Stimulated activated CD4-positive, alpha-beta T cell treated with anti-CD3 and anti-CD28 coated beads, Interleukin-4, amount 100 ng/mL, for 1 hour (primary cell): ENCODE measurements at places on chromosomes 12 and 14.
A peak's percentile ranks its signal among the peaks of the same experiment; 100 is the strongest.

GRCh38 chr12:122022393-122023338, 982 bp downstream of the BCL7A start:
- peak; percentile 47 for DNase-seq

- no peak for DNase-seq
Observed at GRCh38 chr14:50792634-50793068, 38.3 kb downstream of the NIN start.

DNA sequence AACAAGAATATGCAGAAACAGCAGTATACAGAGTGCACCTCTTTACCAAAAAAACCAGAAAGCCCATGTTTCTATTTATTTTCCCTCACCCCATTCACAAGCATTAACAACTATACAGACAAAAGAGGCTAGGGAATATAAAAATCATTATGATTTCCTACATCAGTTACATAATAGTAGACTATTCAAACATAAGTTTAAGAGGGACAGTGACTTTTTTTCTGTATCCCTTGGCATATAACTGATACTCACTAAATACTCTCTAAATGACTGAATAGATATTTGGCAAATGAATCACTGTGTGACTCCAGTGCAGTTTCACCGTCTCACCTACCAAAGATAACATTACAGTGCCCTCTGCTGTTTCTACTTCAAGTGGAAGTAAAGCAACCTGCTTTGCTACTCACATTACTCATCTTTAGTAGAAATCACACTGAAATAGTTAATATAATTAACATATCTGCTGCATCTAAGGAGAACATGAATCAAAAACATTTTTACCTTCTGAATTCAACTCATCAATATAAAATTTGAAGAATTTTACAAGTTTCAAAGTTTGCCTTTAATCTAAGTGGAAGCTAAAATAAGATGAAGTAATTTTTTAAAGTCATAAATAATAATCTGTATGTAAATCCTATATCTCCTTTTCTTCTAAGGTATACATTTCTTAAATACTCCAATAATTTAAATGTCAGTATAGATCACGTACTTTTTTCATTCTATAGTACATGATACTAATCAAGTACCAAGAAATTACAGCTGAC, 103.8 kb downstream of the OSBPL8 start:
- DNase-seq: no peak

- DNase-seq: no peak
Observed at GRCh38 chr12:104340177-104340576, 36.6 kb downstream of the EID3 start.

DNA sequence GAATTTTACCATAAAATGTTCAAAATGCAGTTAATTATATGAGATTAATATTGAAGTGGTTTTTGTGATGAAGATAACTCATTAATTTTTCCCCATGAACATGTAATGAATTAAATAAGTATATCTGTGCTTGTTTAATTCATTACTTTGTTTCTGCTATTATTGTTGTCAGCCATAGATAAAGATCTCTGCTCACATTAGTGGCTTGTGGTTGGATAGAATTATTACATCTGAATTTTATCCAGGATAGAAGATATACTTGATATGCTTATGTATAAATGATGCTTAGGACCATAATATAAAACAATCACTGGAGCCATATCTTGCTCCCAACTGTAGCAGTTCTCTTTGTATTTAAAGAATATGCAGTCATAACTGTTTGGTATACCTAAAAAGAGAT, 18.5 kb downstream of the TSPAN19 start:
- DNase-seq: no peak

- no peak for DNase-seq
Observed at GRCh38 chr14:77830692-77831091, 30.8 kb downstream of the ADCK1 start.

DNA sequence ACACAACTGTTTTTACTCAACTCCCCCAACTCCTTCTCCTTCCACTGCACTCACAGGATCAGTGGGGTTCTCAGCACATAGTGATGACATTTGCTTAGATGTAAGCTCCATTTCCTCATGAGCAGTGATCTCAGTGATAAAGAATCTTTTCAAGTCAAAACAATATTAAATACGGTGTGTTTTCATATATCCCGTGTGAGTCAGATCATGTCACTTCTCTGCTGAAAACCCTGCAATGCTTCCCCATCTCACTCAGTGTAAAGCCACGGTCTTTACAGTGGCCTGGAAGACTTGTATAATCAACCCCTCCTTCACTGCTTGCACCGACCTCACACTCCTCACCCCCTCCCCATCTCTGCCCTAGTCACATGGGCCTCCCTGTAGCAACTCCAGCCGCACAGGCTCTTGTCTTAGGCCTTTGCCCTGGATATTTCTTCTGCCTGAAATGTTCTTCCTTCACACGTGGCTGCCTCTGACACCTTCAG, 149.7 kb upstream of the ARHGAP5 start:
- no peak for DNase-seq

DNA sequence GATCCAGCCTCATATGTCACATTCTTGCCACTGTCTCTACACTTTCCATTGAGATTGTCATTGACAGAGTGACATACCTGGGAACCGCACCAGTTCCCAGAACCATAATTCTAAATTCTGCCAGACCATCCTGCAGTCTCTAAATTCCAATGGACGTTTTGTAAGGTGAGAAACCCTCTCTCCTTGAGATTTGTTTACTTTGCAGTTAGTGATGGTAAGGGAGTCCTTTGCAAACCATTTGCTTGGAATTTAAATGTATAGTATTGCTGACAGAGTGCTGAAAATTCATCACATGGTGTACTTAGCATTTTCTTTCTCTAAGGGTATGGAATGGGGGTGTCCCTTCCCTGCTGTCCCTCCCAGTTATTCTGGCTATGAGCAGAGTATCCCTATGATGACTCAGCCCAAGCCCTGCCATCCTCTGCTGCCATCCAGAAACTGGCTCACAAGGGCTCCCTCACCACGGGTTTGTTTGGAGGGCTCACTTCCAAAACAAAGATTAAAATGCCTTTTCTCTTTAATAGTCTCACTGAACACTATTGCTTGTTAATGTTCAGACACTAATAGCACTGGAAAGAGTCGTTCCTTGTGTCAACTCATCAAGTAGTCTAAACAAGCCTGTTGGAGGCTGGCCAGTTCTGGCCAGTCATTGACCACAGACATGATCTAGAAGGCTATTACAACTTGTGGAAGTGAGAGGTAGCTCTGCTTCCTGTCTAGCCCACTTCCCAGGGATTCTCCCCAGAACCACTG, 129.0 kb upstream of the HMGA2 start:
- no peak for DNase-seq
